ENCODE measurements at places on chromosomes 16 and 17. TPM values are rescaled to one million over a fixed set of nuclear protein-coding genes. Genes with fewer than 3 reads are reported as not detected.

CES5A gene
- not detected for total RNA-seq

KCNJ12 gene
- total RNA-seq: 0.29 TPM

KCTD11 gene
- 5.3 TPM for total RNA-seq

SHPK gene
- total RNA-seq: 27.9 TPM

ODAD4 gene
- 2.1 TPM for total RNA-seq

TPSD1 gene
- not detected for total RNA-seq

ZSCAN10 gene
- total RNA-seq: 212 TPM

EVPL gene
- 0.53 TPM for total RNA-seq

SOX15 gene
- total RNA-seq: 7.7 TPM

CHP2 gene
- 1.1 TPM for total RNA-seq

CACNA1G gene
- total RNA-seq: 1.7 TPM

ZG16B gene
- total RNA-seq: not detected

CACNB1 gene
- 17.5 TPM for total RNA-seq

CHST5 gene
- 0.11 TPM for total RNA-seq

ADAT1 gene
- 54.2 TPM for total RNA-seq

CD300A gene
- total RNA-seq: not detected

SMPD3 gene
- 0.94 TPM for total RNA-seq
